ENCODE measurements at places on chromosomes 16 and 17.

DNA sequence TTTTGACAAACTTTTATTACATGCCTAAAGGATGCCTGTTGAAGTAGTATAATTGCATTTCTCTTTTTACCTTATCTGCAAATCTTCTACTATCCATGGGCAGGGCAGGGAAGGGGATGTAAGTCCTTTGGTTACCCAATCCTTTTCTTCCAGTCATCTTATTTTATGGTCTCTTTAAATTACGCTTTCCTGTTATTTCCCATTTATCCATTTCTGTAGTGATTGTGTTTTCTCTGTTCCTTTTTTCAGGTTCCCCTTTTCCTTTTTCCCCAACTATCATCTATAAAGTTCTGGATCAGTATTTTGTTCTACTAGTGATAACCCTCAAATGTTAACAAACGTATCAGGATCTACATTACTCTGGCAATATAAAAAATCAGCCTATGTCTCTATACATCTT, 3.3 kb upstream of the ABCA9 start:
- H3K36me3 ChIP-seq = no peaks in the 10 kb centered on the region
- DNase-seq = no peak
- no peaks in the 10 kb centered on the region for H3K27me3 ChIP-seq
- peak overlapping the region; percentile 73 for H3K27ac ChIP-seq
- H3K4me1 ChIP-seq = no peaks in the 10 kb centered on the region
- H3K4me3 ChIP-seq = no peak overlapping the region

DNA sequence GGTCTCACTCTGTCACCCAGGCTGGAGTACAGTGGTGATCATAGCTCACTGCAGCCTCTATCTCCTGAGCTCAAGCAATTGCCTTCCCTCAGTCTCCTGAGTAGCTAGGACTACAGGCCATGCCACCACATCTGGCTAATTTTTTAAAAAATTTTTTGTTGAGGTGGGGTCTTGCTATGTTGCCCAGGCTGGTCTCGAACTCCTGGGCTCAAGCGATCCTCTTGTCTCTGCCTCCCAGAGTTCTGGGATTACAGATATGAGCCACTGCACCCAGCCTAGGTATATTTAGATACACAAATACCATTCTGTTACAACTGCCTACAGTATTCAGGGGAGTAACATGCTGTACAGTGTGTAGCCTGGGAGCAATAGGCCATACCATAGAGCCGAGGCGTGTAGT, 14.3 kb downstream of the POLR3E start:
- DNase-seq = no peak
- no peaks in the 10 kb centered on the region for H3K4me1 ChIP-seq
- H3K4me3 ChIP-seq = no peak overlapping the region
- no peak overlapping the region for H3K27ac ChIP-seq

- H3K27me3 ChIP-seq = no peaks in the 10 kb centered on the region
- peaks cover 12% of the 10 kb centered on the region for H3K4me1 ChIP-seq
- DNase-seq = peak; percentile 63
- no peaks in the 10 kb centered on the region for H3K36me3 ChIP-seq
These were observed 2.6 kb downstream of the RARA start for GRCh38 chr17:40311575-40311974.

GRCh38 chr16:82653550-82654511, 27.1 kb downstream of the CDH13 start:
- no peak overlapping the region for H3K27ac ChIP-seq
- DNase-seq = no peak
- no peaks in the 10 kb centered on the region for H3K27me3 ChIP-seq
- no peaks in the 10 kb centered on the region for H3K36me3 ChIP-seq

Measured in uterus (tissue), 4 donors.